ENCODE measurements at places on chromosomes 6 and 20.

DNA sequence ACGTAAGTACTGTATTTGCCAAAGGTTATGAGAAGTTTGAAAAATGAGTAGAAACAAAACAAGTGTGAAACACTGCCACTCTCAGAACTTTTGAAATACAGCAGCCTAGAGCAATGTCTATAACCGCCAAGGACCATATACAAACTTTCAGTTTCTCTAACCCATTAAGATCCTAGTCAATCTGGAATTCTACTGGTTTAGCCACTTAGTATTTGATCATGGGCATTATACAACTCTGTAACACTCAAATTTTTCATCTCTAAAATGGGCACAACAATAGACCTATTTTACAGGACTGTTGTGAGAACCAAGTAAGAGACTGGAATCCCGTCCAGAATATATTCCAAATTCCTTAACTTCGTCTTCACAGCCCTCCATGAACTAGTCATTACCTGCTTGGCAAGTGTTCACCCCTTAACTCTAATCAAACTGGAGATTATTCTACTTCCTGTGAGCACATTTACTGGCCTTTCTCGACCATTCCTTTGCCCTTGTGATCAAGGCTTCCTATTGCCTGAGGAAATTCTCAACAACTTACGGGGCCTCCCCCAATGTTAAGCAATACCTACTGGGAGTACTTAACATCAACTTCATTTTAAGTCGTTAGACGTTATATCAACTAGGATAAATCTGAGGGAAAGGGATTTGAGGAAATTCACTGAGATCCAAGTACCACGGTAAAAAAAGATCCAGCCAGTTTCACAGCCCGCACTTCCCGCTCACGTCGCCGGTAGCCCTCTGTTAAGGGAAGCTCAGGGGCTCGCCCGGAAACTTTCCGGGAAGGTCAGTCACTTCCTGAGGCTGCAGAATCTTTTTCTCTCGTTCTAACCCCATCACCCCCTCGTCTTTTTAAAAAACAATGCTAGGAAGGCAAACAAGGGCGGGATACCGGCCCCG lies 1.1 kb downstream of the EIF2S2 start:
- ATAC-seq, result no peak

GRCh38 chr6:106569428-106569827 lies 59.9 kb downstream of the RTN4IP1 start:
- ATAC-seq, result no peak

GRCh38 chr6:103113416-103113815 lies 1719.9 kb downstream of the GRIK2 start:
- no peak for ATAC-seq

DNA sequence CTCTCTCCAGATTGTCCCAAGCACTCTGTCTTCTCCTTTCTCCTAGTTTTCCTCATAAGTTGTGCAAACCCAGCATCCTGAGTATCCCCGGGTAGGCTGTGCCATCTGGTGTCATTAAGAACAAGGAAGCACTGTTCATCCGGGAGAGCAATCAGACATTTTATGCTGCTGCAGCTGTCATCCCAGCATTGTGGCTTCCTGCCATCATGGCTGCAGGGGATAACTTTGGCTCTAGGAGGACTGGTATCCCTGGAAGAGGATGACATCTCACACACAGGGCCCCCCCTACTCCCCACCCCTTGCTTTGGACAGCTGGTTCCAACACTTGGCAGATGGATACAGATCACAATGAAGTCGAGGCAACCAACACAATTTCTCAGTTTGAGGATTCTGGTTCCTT lies 1195.1 kb upstream of the MAP3K7 start:
- ATAC-seq, result no peak

DNA sequence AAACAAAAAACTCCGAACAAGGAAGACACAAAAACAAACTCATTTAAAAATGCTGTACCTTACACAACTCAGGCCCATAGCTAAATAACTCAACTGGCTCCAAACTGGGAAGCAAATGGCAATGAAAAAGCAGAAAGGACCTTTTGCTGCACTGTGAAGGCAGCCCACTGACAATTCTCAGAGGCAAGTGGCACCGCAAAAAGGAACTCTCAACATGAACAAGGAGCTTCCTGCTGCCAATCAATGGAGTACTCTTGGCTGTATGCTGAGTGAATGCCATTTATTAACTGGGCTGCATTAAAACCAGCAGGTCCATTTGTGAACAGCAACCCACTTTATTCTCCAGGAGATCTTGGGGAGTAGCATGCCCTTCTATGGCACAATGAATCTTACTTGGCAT lies 209.9 kb downstream of the PTPRK start:
- ATAC-seq, result no peak

- ATAC-seq, result peak; percentile 94
Observed at GRCh38 chr6:16503970-16504415, 257.3 kb downstream of the ATXN1 start.

DNA sequence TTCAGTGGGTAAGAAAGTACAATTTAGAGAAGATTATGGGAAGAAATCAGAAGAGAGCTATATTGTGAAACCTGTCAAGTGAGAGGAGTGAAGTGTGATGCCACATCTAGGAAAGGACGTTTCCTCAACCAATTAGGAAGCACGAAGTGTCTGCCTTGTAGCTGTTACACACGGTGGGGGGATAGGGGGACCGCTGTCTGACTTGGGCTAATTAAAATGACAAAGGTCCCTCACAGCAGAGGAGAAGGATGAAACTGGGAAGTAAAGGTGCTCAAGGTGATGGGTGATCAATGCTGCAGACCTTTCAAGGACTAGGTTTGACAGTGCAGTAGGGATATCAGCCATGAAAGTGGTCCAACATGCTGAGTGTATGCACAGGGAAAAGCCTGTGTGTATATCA lies 181.1 kb upstream of the PRSS16 start:
- no peak for ATAC-seq

GRCh38 chr6:115914098-115914497 lies 146.6 kb downstream of the FRK start:
- ATAC-seq, result no peak

- ATAC-seq, result no peak
Observed at GRCh38 chr20:62549029-62549428, 73.2 kb upstream of the GATA5 start.

GRCh38 chr20:58342104-58342945 lies 32.8 kb downstream of the RAB22A start:
- ATAC-seq, result no peak

GRCh38 chr6:14664112-14664601 lies 546.6 kb downstream of the CD83 start:
- peak; percentile 86 for ATAC-seq

- ATAC-seq, result no peak
Observed at GRCh38 chr6:132475925-132476324, 37.0 kb downstream of the STX7 start.

DNA sequence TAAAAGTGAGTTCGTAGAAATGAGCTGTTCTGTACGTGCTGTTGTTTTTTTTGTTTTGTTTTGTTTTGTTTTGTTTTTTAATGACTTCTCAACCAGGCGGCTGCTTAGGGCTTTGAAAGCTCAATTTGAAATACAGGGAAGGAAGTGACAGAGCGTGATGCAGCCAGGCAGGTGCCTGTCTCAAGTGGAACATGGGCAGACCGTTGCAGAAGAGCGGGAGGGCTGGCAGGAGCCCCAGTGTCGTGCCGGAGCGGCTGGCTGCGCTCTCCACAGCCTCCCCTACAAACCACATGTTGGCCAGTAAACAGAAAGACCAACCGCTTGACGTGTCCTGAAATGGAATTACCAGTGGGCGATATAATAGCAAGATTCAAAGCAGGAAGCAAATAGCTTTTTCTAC lies 164.9 kb upstream of the RREB1 start:
- ATAC-seq, result peak; percentile 95

DNA sequence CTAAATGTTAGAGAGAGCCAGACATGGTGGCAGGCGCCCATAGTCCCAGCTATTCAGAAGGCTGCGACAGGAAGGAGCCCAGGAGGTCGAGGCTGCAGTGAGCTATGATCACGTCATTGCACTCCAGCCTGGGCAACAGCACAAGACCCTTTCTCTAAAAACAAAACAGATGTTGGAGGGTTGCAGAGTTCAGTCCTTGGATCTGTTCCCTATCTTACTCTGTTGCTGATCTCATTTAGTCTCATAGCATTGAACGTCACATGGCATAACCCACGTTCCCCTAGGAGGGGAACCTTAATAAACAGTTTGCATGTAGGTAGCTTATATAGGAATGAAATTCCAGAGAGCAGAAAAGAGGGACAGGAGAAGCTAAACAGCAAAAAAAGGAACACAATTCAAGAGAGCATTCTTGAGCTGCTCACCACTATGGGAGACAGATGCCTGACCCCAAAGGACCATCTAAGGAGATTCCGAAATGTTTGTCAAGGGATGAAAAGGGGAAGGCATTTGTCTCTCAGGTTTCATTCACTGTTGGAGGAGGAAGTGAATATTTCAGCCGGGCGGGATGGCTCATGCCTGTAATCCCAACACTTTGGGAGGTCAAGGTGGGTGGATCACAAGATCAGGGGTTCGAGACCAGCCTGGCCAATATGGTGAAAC lies 54.6 kb upstream of the PIM1 start:
- no peak for ATAC-seq

GRCh38 chr6:145087034-145087433 lies 648.3 kb downstream of the EPM2A start:
- ATAC-seq, result no peak

- no peak for ATAC-seq
Observed at GRCh38 chr6:5562277-5562676, 301.0 kb downstream of the FARS2 start.

DNA sequence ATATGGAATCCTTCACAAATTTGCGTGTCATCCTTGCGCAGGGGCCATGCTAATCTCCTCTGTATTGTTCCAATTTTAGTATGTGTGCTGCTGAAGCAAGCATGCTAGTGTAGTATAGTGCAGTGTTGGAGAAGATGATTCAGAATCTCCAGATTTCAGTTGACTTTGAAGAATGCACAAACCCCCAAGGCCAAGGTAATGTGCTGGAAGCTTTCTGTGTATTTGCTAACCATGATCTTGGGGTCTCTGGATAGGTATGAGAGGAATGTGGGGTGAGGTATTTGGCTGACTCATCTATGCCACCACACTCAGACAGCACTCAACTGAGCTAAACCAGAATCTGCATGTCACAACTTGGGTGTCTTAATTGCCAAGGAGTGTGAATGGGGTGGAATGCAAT lies 42.6 kb upstream of the DEK start:
- no peak for ATAC-seq

DNA sequence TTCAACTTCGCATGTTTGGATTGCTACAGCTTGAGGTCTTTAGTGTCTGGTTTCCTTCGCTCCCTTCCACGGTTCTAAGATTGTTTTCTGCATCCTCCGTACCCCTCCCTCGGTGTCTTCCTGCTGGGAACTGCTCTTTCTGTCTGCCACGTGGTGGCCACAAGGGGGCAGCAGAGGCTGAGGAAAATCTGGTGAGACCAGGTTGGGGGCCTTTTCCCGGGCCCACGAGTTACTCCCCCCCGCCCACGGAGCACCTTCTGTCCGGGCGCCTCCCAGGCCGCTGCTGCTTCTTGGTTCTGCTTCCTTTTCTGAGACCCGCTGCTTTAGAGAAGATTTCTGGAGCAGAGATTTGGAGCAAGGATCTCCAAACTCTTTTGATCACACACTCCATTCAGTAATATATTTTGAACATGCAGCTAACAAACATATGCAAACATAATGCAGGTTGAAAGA lies 21.1 kb upstream of the NOTCH4 start:
- peak; percentile 82 for ATAC-seq

- no peak for ATAC-seq
Observed at GRCh38 chr6:139126255-139126654, 8.6 kb upstream of the HECA start.

GRCh38 chr6:122788663-122789181 lies 336 bp upstream of the SMPDL3A start:
- no peak for ATAC-seq

DNA sequence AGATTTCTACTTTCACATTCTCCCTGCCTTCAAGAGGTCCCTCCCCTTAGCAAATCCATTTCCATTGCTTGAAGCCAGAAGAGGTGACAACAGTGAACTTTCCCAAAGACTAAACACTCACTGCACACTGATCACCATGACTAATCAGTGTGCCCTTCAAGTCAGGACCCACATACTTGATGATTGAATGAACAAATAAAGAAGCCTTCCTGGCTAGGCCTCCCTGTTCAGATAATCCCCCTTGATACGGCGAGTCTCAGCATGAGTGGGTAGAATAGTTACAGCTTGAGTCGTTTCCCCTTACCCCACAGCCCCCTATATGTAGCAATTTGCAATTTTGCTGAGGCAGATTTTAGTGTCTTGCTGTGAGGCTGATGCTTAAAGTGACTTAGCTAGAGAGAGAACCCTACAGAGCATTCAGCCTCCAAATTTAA lies 102.2 kb downstream of the UNC5CL start:
- ATAC-seq, result no peak

DNA sequence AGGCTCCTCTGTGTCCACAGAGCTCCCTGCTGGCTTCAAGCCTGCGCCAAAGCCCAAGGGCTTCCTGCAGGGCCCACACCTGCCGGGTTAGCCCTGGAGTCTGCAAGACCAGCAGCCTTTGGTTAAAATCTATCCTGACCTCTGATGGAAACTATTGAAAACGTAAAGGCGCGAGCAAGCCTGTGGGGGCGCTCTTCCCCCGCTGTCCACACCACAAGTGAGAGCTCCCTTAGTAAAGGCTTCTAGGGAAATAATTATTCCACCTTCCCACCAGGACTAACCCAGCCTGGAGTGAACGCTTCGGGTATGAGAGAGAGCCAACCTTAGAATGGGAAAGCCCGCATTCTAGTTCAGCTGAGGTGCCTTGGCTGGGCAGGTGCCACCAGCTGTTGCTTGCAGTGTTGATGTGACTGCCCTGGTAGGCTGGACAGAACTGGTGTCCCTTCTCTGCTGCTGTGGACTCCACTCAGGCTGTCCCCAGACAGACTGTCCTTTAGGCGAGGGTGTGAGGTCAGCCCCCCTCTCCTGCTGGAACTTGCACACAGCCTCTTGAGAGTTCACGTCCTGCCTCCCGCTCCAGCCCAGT lies 68.7 kb downstream of the SYTL3 start:
- no peak for ATAC-seq

- no peak for ATAC-seq
Observed at GRCh38 chr20:35886537-35886936, 67.8 kb downstream of the SCAND1 start.

- no peak for ATAC-seq
Observed at GRCh38 chr6:143258945-143259344, 191.6 kb downstream of the ADAT2 start.

- no peak for ATAC-seq
Observed at GRCh38 chr6:139904568-139904967, 530.1 kb upstream of the CITED2 start.

DNA sequence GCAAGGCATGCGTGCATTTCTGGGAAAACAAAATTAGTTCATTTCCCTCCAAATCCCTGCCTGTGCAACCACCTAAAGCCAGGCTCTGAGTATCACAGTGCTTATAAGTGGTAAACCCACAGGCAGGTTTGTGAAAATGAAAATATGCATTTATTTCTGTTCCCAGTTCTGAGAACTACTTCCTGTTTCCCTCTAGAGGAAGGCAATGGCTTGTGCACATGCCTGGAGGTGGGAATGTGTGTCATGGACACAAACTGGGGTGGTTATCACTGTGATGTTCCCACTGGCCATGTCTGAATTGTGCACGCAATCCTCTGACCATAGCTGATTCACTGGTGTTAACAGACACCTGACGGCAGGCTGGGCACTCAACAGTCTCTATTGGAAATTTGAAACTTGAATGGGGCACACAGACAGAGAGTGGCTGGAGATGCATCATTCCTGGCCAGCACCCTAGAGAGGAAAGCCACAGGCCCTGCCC lies 26.3 kb downstream of the FAM110A start:
- ATAC-seq, result no peak

GRCh38 chr6:147909640-147910039 lies 401.1 kb downstream of the SAMD5 start:
- ATAC-seq, result no peak

GRCh38 chr20:41040855-41041254 lies 12.2 kb downstream of the TOP1 start:
- no peak for ATAC-seq

- ATAC-seq, result peak; percentile 25
Observed at GRCh38 chr6:16684195-16684689, 77.0 kb downstream of the ATXN1 start.

Data from stimulated activated memory B cell treated with anti-CD40 and anti-IgM and Interleukin-4, amounts not matched to agents 10 μg/mL and 1 μg/mL and 100 μg/mL, for 72 hours (primary cell).